Activated CD8-positive, alpha-beta T cell treated with anti-CD3 and anti-CD28 coated beads, Interleukin-2, amount 10 ng/mL, durations not matched to agents 7 days and 5 days (primary cell): ENCODE measurements at places on chromosomes 3 and 15.

DNA sequence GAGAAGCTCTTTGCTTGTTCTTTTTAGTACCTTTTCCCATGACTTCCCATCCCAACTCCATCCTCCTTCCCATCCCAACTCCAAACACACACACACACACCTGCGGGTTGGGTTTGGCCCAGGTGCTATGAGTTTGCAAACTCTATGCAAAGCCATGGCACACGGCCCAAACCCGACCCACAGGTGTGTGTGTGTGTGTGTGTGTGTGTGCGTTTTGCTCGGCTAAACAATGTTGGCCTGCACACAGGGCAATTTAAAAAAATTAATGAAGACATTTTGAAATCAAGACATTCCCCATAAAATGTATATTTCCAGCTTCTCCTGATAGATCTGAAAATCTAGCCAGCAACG is 103.7 kb upstream of the TLE3 start:
- H3K36me3 ChIP-seq: no peaks in the 10 kb centered on the region
- H3K27me3 ChIP-seq: peaks cover 15% of the 10 kb centered on the region
- H3K4me3 ChIP-seq: no peak overlapping the region
- no peaks in the 10 kb centered on the region for H3K4me1 ChIP-seq
- DNase-seq: no peak

DNA sequence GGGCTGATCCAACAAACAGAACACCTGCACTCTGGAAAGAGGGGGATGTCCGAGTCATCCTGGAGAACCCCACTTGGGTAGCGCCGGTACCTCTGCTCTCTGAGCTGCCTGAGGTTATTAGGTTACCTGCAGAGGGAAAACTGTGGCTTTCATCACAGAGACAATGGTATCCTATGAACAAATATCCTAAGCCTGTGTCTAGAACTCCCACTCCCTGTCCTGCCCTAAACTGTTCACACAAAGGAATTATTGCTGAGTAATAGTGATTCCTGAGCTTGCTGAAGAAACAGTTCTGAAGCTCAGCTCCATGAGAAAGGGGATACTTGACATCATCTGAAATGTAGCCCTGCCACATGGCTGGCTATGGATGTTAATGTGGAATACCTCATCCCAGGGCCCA is 31.9 kb upstream of the WNT5A start:
- H3K27me3 ChIP-seq: no peaks in the 10 kb centered on the region
- DNase-seq: no peak
- H3K4me3 ChIP-seq: no peak overlapping the region
- no peaks in the 10 kb centered on the region for H3K4me1 ChIP-seq
- no peaks in the 10 kb centered on the region for H3K36me3 ChIP-seq

DNA sequence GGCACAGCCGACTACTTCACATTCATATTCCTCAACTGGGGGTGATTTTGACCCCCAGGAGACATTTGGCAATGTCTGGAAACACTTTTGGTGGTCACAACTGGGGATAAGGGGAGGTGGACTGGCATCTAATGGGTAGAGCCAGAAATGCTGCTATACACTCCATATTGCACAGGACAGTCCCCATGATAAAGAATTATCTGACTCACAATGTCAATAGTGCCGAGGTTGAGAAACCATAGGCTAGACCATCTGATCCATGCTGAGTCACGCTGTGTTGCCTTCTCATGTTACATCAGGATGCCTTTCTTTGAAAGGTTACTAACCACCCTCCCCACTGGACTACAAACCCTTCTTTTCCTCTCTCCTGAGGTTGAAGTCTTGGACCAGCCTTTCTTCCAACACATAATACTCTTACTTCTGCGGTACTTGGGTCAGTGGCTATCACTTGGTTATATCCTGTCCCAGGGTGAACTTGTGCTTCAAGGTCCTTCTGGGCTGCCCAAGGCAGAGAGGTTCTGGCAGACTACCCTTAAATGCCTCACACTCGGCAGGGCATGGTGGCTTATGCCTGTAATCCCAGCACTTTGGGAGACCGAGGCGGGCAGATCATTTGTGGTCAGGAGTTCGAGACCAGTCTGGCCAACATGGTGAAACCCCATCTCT is 68.8 kb downstream of the CTNNB1 start:
- no peaks in the 10 kb centered on the region for H3K4me1 ChIP-seq
- H3K27ac ChIP-seq: no peak overlapping the region
- H3K36me3 ChIP-seq: no peaks in the 10 kb centered on the region
- no peak for DNase-seq

- no peak overlapping the region for H3K27ac ChIP-seq
- no peaks in the 10 kb centered on the region for H3K36me3 ChIP-seq
- H3K4me1 ChIP-seq: no peaks in the 10 kb centered on the region
Measured at GRCh38 chr15:60761505-60761845, 282.5 kb upstream of the ICE2 start.

GRCh38 chr15:99425657-99426301 is 140.0 kb upstream of the MEF2A start:
- peaks cover 59% of the 10 kb centered on the region for H3K4me1 ChIP-seq
- no peak for DNase-seq
- H3K27ac ChIP-seq: peak overlapping the region; percentile 92
- H3K27me3 ChIP-seq: peaks cover 2% of the 10 kb centered on the region

- DNase-seq: no peak
- no peaks in the 10 kb centered on the region for H3K4me1 ChIP-seq
Measured at GRCh38 chr3:16148783-16149182, 25.7 kb upstream of the GALNT15 start.

- no peak overlapping the region for H3K27ac ChIP-seq
- H3K27me3 ChIP-seq: no peaks in the 10 kb centered on the region
- no peak overlapping the region for H3K4me3 ChIP-seq
- no peak for DNase-seq
- H3K4me1 ChIP-seq: peaks cover 4% of the 10 kb centered on the region
Measured at GRCh38 chr3:59374818-59375211, 325.0 kb upstream of the CFAP20DC start.

GRCh38 chr3:155495387-155495786 is 201.9 kb upstream of the STRIT1 start:
- no peak for DNase-seq
- H3K27me3 ChIP-seq: no peaks in the 10 kb centered on the region
- peaks cover 10% of the 10 kb centered on the region for H3K4me1 ChIP-seq
- H3K36me3 ChIP-seq: peaks cover 2% of the 10 kb centered on the region
- no peak overlapping the region for H3K4me3 ChIP-seq

- DNase-seq: no peak
- H3K27ac ChIP-seq: peak overlapping the region; percentile 79
- H3K27me3 ChIP-seq: peaks cover 24% of the 10 kb centered on the region
- H3K4me1 ChIP-seq: peaks cover 52% of the 10 kb centered on the region
- H3K36me3 ChIP-seq: peaks cover 28% of the 10 kb centered on the region
Measured at GRCh38 chr15:91369823-91370222, 269.8 kb downstream of the SV2B start.

GRCh38 chr3:23312866-23313265 is 109.7 kb downstream of the UBE2E2 start:
- no peaks in the 10 kb centered on the region for H3K27me3 ChIP-seq
- no peak overlapping the region for H3K27ac ChIP-seq
- no peaks in the 10 kb centered on the region for H3K36me3 ChIP-seq
- DNase-seq: no peak
- H3K4me3 ChIP-seq: no peak overlapping the region

DNA sequence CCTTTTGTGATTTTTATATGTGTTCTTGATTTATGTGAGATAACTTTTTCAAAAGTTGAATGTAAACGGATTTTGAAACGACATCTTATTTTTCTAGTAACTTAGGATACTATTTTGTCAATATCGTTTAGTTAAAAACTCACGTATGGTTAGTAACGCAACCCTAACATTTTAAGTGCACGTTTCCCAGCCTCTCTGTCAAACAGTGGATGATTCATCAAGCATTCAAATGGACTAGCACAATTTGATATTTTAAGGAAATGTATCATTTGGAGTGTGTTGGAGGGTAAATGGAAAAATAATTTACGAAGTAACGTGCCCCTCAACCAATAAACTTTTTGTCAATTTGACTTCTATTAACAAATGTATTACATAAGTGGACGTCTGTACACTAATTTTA is 23.3 kb downstream of the RTP3 start:
- H3K4me3 ChIP-seq: no peak overlapping the region
- no peak overlapping the region for H3K27ac ChIP-seq
- peaks cover 2% of the 10 kb centered on the region for H3K4me1 ChIP-seq
- no peak for DNase-seq
- H3K36me3 ChIP-seq: no peaks in the 10 kb centered on the region

DNA sequence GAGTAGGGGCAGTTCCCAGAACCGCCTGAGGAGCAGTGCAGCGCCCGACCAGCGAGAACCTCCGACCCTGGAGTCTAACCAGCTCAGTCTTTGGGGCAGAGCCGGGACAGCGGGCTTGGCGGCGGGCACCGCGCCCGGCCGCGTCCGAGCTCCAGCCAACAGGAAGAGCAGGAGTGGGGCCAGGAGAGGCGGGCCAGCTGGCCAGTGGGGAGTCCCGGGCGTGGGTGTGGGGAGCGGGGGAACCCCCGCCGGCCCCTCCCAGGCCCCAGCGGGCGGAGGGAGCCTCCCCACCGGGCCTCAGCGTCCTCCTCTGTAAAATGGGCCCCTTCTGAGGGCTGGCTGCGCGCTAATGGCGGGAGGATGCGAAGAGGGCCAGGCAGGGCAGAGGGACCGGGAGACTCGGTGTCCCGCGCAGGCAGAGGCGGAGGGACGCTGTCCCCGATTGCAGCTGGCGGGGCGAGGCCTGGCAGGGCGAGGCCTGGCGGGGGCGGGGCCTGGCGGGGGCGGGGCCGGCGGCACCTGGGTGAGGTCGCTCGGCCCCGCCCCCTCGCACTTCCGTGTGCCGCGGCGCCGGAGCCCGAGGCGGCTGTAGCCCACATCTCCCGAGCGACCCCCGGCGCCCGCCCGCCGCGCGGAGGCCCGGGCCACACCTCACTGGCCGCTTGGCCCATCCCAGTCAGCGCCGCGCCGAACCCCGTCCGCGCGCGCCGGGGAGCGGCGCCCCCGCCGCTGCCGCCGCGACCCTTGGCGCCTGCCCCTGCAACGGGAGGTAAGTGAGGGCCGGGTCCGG is at the start of gene PRKCD:
Gene PRKCD, plus strand, starts transcription at position 550 of the 790 bp plus-strand sequence. CDS start 17,214 bp downstream, outside the sequence.
- DNase-seq: peak; percentile 83
- no peaks in the 10 kb centered on the region for H3K36me3 ChIP-seq
- H3K4me3 ChIP-seq: peak within 1 kb of the TSS; percentile 73
- peaks cover 33% of the 10 kb centered on the region for H3K27me3 ChIP-seq
- H3K4me1 ChIP-seq: peaks cover 22% of the 10 kb centered on the region

DNA sequence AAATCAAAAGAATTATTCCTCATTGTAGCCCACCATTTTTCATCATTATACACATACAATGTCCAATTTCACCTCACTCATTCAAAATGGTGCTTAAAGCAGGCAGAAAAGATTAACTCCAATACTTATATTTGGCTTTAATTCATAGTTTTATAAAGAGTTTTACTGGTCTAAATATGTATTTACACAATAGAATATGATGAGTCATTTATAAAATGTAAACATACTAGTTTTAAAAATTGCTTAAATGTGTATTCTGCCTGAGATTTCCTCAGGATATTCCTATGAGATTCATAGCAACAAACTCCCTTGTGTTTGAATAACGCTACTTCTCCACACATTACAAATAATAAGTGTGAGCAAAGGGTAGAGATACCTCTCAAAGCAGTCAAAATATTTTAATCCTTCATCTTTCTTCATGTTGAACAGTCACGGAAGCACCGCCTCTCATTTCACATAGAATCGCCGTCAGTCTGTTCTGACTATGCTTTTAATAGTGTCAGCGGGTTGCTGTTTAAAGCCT is 75.7 kb upstream of the GBE1 start:
- no peak for DNase-seq
- no peaks in the 10 kb centered on the region for H3K27me3 ChIP-seq
- no peak overlapping the region for H3K27ac ChIP-seq
- no peaks in the 10 kb centered on the region for H3K4me1 ChIP-seq

- no peak overlapping the region for H3K4me3 ChIP-seq
- peaks cover 41% of the 10 kb centered on the region for H3K27me3 ChIP-seq
- H3K4me1 ChIP-seq: peaks cover 6% of the 10 kb centered on the region
- no peaks in the 10 kb centered on the region for H3K36me3 ChIP-seq
Measured at GRCh38 chr3:190116551-190117067, 4.1 kb downstream of the P3H2 start.

- H3K4me3 ChIP-seq: no peak overlapping the region
- peaks cover 17% of the 10 kb centered on the region for H3K27me3 ChIP-seq
- no peaks in the 10 kb centered on the region for H3K4me1 ChIP-seq
- H3K36me3 ChIP-seq: no peaks in the 10 kb centered on the region
- no peak for DNase-seq
Measured at GRCh38 chr3:133246773-133247172, 153.1 kb upstream of the BFSP2 start.

DNA sequence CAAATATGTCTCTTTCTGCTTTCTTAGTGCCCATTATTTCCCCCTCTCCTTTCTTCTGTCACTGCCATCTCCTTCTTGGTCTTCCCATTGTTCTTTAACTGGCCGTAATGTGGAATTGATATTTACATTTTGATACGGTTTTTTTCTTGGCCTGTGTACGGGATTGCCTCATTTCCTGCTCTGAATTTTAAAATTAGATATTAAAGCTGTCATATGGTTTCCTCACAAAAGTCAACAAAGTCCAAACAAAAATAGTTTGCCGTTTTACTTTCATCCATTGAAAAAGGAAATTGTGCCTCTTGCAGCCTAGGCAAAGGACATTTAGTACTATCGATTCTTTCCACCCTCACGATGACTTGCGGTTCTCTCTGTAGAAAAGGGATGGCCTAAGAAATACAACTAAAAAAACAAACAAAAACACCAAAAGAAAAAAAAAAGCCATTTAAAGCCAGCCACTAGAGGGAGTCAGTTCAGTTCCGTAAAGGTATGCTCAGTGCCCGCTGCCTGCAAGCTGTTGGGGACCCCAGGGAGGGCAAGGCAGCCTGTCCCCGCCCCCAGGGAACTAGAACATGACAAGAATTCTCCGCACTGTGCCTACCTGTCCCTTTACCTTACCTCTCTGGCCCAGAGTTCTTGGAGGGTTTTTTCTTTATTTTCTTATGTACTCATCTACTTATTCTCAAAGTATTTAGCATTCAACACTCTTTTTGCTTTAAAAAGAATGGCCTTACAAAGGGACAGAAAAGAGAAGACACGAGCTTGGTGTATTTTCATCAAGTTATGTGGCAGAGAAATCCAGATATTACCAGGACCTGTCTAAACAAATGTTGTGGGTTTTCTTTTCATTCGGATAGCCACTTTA is 30.0 kb upstream of the NR2E3 start:
- H3K36me3 ChIP-seq: no peaks in the 10 kb centered on the region
- H3K27ac ChIP-seq: no peak overlapping the region
- H3K4me3 ChIP-seq: no peak overlapping the region
- H3K4me1 ChIP-seq: peaks cover 5% of the 10 kb centered on the region
- DNase-seq: peak; percentile 42
- peaks cover 9% of the 10 kb centered on the region for H3K27me3 ChIP-seq

GRCh38 chr3:294096-294495 is 97.5 kb downstream of the CHL1 start:
- no peaks in the 10 kb centered on the region for H3K4me1 ChIP-seq
- H3K27me3 ChIP-seq: no peaks in the 10 kb centered on the region
- DNase-seq: no peak

DNA sequence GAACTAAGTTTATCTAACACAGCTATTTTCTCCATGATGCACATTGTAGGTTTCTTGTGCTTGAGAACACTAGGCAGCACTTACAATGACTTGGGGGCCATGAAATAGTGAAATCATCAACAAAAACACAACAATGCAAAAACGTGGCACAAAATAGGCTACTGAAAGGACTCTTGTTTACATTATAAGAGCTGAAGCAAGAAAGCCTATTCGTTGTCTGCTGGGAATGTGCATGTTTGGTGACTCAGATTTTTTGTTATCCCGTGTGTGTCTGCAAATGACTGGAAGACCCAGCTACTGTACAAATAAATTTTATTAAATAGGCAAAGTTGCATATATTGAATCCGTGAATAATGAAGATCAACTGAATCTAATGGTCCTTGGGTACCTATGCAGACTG is 85.0 kb downstream of the TCF12 start:
- DNase-seq: no peak
- peaks cover 6% of the 10 kb centered on the region for H3K4me1 ChIP-seq
- peaks cover 6% of the 10 kb centered on the region for H3K36me3 ChIP-seq
- no peak overlapping the region for H3K4me3 ChIP-seq
- no peak overlapping the region for H3K27ac ChIP-seq
